Kidney glomerular epithelial cell (primary cell): ENCODE measurements at places on chromosomes 6 and 20.

- no peak for DNase-seq
Observed at GRCh38 chr6:85300581-85300980, 149.3 kb upstream of the NT5E start.

DNA sequence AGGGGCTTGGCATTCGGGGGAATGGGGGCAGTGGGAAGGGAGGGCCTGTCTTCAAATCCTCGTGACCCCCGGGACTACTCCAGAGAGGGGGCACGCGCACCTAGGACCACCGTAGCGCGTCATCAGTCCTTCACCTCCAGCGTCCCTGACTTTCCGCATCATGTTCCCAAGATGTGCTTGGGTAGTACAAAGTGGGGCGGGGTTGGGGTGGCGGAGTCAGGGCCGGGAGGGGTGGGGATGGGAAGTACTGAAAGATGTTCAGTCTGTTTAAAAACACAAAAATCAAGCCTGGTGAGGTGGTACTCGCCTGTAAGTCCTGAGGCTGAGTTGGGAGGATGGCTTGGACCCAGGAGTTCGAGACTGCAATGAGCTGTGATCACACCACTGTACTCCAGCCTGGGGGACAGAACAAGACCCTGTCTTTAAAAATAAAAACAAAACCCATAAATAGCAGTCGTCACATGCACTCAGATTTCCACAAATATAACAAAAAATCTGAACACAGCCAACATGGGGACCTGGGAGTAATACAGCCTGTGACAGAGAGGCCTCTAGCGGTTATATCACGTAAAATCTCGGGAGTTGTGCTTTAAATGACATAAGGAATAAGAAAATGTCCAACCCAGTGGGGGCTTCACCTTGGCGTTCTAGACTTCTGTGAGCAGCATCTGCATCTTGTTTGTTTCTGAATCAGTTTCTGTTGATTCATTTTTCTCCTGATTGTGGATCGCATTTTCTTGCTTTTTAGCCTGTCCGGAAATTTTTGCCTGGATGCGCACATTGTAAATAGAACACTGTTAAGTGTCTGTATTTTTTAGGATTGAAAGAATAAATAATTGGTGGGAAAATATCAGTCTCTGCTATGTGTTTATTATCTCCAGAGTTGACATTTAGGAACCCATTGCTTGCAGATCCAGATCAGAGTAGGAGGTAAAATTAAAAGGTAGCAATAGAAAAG is 698 bp upstream of the LRP11 start:
- DNase-seq: peak; percentile 67

GRCh38 chr20:535958-536357 is 7.6 kb downstream of the CSNK2A1 start:
- DNase-seq: peak; percentile 10

- peak; percentile 26 for DNase-seq
Observed at GRCh38 chr6:37550191-37550831, 50.6 kb upstream of the CCDC167 start.

DNA sequence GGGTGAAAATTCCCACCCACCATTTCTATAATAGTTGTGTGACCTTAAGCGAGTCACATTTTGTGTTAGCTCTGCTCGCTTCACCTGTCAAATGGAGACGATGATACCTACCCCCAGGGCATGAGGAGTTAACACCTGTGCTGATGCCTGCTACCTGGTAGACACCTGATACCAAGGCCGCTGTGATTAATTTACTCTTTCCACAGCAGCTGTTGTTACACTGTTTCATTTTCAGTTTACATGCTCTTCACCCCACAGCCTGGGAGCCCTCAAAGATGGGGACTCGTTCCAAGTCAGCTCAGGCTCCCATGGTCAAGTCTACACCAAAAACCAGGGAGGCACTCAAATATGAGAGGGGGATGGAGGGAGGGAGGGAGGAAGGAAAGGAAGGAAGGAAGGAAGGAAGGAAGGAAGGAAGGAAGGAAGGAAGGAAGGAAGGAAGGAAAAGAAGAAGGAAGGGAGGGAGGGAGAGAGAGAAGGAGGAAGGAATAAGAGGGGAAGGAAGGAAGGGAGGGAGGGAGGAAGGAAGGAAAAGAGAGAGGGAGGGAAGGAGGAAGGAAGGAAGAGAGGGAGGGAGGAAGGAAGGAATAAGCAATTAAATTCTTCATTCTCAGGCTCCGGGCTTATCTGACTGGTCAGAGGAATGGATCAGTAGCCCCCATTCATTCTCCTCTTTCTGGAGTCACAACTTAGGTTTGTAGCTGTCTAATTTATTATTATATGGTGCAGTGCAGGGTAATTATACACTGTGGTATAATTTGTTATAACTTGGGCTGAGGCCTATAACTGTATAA is 40.9 kb downstream of the PDYN start:
- no peak for DNase-seq

DNA sequence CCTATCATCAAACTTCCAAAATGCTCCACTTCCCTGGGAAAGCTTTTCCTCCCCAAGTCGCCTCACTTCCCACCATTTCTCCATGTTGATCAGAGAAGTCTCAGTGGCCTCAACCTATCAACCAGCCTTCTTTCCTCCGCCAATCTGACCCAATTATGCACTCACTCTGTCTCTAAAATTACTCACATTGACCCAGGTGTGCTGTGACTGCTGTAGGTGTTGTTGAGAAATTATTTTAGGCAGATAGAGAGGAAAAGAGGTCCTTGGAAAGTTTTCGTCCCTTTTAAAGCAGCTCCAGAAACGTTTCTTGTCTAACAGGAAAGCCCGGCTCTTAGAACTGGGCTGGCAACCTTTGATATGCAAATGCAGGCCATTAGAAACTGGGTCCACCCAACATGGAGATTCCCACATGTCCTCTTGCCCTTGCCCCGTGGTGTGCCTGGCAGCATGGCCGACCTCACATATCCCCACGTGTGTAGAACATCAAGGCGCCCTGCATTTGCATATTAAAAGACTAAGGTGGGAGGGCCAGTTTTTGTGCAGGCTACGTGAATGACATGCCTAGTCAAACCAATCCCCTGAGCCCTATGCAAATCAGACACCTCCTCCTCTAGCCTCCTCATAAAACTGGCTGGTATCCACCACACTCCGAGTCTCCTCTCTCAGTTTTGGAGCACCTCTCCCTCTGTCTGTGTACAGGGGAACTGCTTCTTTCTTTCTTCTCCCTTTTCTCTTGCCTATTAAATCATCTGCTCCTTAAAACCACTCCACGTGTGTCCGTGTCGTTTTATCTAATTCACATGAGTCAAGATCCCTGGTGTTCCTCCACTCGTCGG is 12.9 kb downstream of the IPCEF1 start:
- no peak for DNase-seq

DNA sequence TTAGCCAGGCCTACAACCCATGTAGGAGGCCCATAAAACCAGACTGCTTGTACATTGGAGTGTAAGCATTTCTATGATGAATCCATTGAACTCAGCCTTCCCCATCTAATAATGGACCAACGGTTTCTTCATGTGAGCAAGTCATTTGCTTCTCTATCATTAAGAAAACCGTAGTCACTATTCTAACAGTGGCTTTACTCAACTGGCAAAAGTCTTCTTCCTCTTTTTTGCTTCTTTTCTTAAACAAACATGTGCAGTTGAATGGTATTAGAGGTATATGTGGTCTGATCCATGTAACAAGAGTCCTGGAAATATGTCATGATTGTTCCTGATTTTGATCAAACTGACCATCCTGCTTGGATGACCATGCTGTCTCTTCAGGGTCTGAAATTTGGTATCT is 132.4 kb upstream of the STXBP5 start:
- DNase-seq: no peak

GRCh38 chr6:87754828-87755227 is 52.8 kb upstream of the AKIRIN2 start:
- DNase-seq: no peak

- no peak for DNase-seq
Observed at GRCh38 chr6:161001421-161001820, 9.9 kb downstream of the MAP3K4 start.

DNA sequence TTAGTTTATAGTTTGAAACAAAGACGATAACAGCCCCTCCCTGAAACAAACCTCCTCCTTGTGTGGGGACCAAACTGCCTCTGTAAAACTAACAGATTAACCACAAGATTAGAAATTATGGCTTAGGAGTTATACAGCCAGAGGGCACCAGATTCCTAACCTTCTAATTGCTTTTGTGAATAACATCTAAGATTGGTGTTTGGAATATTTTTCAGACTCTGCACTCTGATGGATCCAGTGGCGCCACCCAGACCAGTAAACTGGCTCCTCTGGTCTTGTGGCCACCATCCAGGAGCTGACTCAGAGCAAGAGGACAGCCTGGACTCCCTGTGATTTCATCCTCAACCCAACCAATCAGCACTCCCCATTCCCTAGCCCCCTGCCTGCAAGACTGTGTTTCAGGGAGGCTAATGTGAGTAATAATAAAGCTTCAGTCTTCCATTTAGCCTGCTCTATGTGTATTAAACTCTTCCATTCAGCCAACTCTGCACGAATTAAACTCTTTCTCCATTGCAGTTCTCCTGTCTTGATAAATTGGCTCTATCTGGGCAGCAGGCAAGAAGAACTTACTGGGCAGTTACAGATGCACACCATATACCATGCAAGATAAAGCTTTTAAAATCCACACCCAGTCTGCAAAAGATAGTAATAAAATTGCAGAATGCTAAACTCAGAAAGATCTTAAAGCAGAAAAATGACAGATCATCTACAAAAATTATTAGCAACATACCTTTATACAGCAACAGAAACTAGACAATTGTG is 58.5 kb upstream of the SLC22A16 start:
- DNase-seq: no peak

DNA sequence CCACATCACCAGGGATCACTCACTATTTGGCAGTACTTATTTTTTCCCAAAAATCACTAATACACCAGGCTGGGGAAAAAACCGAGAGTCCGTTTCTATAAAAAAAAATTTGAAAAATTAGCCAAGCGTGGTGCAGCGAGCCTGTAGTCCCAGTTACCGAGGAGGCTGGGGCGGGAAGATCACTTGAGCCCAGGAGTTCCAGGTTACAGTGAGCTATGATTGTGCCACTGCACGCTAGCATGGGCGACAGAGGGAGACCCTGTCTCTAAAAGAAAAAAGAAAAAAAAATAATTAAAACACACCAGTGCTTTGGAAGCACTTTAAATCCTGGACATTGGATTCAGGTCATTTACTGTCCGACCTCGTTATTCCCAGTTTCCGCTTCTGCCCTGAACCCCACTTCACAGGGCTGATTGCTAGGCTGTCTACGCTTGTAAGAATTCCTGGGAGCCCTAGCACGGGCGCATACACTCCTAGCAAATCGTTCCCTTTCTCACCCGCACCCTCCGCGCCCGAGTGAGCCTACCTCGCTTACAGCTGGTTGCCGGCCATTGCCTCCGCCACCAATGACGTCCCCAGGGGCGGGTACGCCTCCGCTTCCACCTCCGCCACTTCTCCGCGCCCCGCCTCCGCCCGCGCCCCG is at the start of gene TPMT:
TSS of gene TPMT (minus strand) at position 571 of the 643 bp plus-strand sequence. CDS start 5,950 bp downstream, outside the sequence.
- peak; percentile 56 for DNase-seq

DNA sequence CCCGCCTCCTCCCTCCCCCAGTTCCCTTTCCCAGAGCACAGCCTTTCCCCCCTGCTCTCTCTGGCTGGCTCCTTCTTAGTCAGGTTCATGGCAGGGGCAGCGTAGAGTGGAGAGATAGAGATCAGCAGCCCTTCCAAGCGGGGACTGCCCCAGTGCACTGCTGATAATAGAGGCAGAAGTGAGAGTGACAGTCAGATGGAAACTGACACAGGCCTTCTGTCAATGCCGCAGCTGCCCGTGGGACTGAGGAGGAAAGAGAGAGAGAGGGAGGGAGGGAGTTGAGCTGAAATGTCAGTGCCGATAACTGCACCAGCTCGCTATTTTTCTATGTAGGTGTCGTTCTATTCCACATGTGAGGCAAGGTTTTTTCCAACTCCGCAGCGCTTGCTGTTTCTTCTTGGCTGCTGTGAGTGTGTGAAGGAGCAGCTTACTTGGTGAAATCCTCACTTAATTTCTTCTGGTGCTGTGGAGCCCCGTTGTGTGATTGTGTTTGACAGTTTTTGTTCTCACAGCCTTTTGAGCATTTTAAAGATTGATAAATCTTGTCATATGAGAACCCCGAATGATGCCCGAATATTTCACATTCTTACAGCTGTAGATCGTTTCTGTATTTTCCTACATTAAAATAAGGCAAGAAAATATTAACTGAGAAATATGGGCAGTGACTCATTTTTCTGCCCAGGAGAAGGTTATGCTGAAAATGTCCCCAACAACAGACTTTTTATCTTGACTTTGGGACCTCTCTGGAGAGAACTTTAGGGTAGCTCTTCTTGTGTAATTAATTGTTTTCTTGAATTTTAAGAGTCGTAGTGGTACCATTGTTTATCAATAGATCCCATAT is 386.4 kb upstream of the MMS22L start:
- DNase-seq: peak; percentile 12

DNA sequence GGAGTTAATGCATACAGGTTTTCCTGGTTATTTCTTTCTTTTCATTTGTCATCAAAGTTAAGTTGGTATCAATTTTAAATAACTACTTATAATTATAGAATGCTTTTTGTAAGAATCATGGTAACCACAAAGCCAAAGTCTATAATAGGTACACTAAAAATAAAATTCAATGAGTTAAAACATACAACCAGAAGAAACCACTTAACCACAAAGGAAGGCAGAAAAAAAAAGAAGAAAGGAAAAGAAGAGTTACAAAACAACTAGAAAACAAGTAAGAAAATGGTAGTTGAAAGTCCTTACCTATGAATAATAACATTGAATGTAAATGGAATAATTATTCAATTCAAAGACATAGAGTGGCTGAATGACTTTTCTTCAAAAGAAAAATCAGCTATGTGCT is 45.6 kb downstream of the THBS2 start:
- DNase-seq: no peak

- peak; percentile 22 for DNase-seq
Observed at GRCh38 chr6:33702345-33702977, 9.0 kb downstream of the UQCC2 start.

DNA sequence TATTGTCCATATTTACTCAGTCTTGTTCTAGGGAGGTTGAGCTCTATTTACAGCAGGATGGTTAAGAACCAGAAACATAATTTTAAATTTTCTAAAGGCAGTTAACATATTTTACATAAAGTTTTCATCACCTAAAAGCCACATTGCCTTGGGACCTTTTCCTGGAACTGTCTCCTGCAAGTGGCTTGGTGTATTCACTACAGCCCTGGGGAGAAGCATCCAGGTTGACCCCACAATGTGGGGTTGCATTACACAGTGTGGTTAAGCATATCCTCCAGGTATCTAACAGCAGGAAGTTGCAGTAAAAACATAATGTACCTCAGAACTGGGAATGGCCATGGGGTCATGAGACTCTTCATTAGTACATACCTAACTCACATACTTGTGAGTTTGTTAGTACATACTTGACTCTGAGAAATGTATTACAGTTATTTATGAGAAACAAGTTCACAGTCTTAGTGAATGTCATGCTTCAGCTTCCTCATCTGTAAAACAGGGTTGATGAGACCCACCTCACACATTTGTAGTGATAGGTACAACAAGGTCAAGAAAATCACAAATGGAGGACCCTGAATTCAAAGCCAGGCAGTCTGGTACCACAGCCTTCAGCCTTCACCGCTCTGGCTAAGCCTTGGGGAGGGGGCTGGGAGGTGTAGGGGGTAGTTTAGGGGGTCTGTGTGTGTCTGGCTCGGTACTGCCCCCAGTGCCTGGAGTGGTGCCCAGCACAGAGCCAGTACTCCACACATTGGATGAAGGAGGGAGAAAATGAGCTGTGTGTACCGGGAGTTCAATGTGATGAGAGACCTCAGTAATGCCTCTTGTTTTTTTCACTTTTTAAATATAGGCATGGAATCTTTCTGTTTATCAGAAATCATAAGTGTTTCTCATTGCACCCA is 52.9 kb downstream of the KAT14 start:
- DNase-seq: no peak

GRCh38 chr20:32577023-32577422 is 8.1 kb downstream of the NOL4L start:
- DNase-seq: no peak
